ENCODE measurements at places on chromosomes 1 and 21.
A peak's percentile ranks its signal among the peaks of the same experiment; 100 is the strongest.

DNA sequence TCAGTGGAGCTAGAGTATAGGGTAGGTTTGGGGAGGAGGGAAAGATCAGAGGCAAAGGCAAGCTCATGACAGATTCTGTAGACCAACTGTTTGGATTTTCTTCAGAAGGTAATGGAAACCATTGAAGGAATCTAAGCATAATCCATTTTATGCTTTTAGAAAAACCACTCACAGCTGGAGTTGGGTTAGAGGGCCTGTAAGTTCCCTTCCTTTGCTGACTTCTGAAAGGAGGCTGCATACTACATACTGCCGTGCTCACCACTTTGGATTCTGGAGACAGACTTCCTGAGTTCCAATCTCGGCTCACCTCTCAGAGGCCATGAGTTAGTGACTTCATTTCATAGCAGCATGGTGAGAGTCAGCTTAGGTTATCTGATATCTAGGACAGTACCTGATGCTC, 6.4 kb upstream of the SYT2 start:
- DNase-seq = no peak

DNA sequence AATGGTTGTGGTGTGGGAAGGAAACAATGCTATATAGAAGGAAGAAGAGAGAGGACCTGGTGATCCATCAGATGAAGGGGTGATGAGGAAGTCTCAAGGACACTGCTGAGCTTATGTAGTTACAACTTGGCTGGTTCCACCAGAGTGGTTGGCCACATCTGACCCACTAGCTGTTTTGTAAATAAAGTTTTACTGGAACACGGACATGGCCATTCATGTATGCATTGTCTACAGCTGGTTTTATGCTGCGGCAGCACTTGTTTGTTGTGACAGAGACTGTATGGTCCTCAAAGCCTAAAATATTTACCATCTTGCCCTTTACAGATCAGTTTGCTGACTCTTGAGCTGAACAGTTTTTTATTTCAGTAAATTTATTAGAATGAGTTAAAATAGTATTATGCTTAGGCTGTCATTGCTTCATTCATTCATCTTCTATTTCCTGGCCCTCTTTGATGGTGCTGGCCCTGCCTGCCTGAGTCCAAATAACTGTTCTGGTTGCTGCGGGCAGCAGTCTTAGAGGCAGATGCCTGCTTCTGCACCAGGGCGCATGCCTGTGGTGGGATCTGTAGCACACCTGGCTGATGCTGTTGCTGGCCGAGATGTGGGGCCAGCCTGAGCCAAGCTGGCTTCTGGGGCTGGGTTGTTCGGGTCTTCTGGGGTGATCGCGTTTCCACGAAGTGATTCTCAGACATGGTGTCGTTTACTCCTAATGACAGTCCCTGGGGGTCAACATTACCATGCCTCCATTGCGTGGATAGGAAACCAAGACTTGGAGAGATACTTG, 61.4 kb upstream of the WNT4 start:
- no peak for DNase-seq

DNA sequence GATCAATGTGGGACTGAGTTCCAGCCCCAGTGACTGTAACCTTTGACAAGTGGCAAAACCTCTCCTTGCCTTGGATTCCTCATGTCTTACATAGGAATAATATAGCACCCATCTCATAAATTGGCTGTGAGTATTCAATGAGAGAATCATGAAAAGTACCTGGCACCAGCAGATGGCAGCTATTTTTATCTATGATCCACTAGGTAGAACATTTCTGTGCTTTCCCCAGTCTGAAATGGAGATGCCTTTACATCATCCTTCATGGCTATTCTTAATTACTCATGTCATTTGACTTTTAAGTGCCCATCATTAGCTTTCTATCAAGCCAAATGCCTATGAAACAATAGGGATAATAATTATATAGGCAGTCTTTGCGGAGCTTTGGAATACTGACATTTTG, 130.1 kb downstream of the TGFB2 start:
- DNase-seq = no peak

- DNase-seq = no peak
Measured at GRCh38 chr1:175219774-175220173, 27.2 kb upstream of the KIAA0040 start.

- DNase-seq = no peak
Measured at GRCh38 chr1:226659641-226660040, 79.4 kb downstream of the ITPKB start.

- no peak for DNase-seq
Measured at GRCh38 chr1:63000508-63000907, 216.6 kb downstream of the ATG4C start.

GRCh38 chr1:236451796-236452373, 57.8 kb downstream of the EDARADD start:
- DNase-seq = peak; percentile 19

Data from stimulated activated CD8-positive, alpha-beta memory T cell treated with anti-CD3 and anti-CD28 coated beads, Interleukin-7, amount 100 ng/mL, for 1 hour (primary cell).